Fibroblast of lung (primary cell): ENCODE measurements at places on chromosomes 6 and 20.

- no peak for DNase-seq
These were observed 21.1 kb downstream of the SLCO4A1 start for GRCh38 chr20:62663145-62664018.

- DNase-seq = peak; percentile 90
These were observed 238.1 kb downstream of the RNGTT start for GRCh38 chr6:88725111-88725975.

- DNase-seq = no peak
These were observed 77.5 kb downstream of the C6orf118 start for GRCh38 chr6:165231581-165232561.

GRCh38 chr6:149854532-149854931 is 9.6 kb downstream of the LRP11 start:
- DNase-seq = no peak

- peak; percentile 29 for DNase-seq
These were observed 177.0 kb upstream of the PRDM1 start for GRCh38 chr6:105909106-105909505.

GRCh38 chr20:39829661-39830060 is 859.4 kb downstream of the MAFB start:
- peak; percentile 20 for DNase-seq

DNA sequence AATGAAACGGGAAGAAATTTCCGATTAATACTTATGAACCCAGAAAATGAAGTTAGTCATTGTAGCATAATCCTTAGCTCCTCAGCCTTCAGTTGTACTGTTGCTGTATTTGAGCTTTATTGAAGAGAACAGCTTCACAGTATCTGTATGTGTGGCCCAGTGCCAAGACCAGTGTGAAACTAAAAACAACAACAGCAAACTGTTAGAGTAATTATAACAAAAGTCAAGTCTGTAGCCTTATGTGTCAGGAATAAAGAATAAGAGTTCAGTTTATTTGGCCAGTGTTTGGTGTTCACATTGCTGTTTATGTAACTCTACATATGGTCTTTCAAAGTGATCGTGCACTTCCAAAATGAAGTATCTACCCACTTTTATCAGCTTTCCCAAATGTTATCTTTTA is 70.9 kb downstream of the ARID1B start:
- no peak for DNase-seq

GRCh38 chr6:134534708-134535149 is 216.8 kb upstream of the SGK1 start:
- peak; percentile 77 for DNase-seq

- no peak for DNase-seq
These were observed 228.4 kb upstream of the JAG1 start for GRCh38 chr20:10902174-10902573.

GRCh38 chr6:105808571-105808970 is 277.6 kb upstream of the PRDM1 start:
- DNase-seq = no peak

DNA sequence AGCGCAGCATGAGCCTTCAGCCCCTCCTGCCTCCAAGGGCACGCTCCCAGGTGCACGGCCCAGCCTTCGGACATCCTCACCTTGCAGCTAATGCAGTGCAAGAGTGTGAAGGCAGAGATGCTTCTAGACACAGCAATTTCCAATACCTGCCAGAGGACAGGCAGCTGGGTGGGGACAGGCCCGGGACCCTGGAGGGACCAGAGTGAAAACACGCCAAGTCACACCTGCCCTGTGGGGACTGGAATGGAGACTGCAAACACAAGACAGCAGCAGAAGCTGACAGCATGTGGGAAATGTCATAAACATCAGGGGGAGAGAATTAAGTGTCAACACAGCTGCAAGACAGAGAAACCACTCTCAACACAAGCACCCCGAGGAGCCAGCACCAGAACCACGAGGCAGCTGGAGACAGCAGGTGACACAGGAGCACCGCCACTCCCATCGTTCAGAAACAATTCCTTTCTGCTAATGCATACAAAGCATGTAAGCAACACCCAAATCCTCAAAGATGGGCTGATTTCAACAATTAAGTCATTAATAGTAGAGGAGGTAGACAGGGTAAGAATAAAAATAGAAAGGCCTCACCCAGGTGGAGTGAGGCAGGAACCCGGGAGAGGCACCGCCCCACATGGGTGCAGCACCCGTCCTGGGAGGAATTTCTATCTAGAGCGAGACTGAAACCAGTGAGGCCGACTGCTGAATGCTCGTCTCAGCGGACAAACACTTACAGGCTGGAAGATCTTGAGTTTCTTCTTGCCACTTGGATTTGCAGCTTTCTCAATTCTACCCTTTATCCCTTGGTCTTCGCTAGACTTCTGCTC is 17.1 kb downstream of the DIDO1 start:
- DNase-seq = no peak

GRCh38 chr6:28565823-28566526 is 40.3 kb downstream of the GPX5 start:
- DNase-seq = no peak

GRCh38 chr6:156634951-156635371 is 142.2 kb upstream of the ARID1B start:
- no peak for DNase-seq

- no peak for DNase-seq
These were observed 27.2 kb upstream of the LAMP5 start for GRCh38 chr20:9487231-9487630.

DNA sequence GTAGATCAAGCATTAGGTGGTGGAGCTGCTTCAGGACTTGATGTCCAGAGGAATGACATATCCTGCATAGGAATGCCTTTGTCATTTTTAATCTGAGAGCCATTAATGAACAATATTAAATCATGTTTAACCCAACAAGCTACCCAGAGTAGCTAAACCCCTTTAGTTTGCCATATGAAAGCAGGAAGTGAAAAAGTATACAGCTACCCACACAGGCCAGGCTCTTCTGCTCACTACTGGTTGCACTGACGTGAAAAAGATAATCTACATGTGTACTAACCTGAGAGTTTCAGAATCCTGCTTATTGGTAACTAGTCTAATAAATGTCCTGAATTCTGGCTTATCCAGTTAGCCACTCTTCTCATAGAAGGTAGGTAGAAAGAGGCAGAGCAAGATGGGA is 19.9 kb downstream of the GLYATL3 start:
- no peak for DNase-seq

GRCh38 chr6:163661272-163661671 is 246.8 kb downstream of the QKI start:
- DNase-seq = no peak

DNA sequence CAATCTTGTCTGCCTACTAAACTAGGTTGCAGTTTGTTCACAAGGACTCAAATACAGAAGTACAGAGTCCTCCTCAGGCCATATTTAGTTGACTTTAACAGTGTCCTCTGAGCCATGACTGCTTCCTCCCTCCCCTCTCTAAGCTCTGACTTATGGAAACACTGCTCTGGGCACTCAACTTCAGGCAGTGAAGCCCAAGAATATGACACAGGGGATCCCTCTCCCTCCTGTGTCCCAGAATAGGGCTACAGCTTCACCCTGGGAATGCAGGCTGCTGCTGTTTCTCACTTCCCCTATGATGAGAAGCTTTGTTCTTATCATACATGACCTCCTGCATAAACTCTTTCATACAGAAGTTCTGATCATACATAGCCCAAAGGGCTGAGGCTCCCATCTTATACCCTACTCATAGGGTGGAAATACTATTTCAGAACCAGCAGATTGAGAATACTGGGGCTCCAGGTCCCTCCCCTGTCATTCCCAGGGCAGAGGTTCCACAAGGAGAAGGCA is 97.3 kb upstream of the UST start:
- DNase-seq = no peak

GRCh38 chr20:20606050-20606449 is 106.4 kb downstream of the RALGAPA2 start:
- DNase-seq = no peak

- DNase-seq = no peak
These were observed 314 bp downstream of the FARS2 start for GRCh38 chr6:5261545-5262109.

GRCh38 chr6:52558266-52559000 is 18.4 kb downstream of the TRAM2 start:
- peak; percentile 55 for DNase-seq

GRCh38 chr20:50277460-50278376 is 87.1 kb downstream of the CEBPB start:
- DNase-seq = no peak

DNA sequence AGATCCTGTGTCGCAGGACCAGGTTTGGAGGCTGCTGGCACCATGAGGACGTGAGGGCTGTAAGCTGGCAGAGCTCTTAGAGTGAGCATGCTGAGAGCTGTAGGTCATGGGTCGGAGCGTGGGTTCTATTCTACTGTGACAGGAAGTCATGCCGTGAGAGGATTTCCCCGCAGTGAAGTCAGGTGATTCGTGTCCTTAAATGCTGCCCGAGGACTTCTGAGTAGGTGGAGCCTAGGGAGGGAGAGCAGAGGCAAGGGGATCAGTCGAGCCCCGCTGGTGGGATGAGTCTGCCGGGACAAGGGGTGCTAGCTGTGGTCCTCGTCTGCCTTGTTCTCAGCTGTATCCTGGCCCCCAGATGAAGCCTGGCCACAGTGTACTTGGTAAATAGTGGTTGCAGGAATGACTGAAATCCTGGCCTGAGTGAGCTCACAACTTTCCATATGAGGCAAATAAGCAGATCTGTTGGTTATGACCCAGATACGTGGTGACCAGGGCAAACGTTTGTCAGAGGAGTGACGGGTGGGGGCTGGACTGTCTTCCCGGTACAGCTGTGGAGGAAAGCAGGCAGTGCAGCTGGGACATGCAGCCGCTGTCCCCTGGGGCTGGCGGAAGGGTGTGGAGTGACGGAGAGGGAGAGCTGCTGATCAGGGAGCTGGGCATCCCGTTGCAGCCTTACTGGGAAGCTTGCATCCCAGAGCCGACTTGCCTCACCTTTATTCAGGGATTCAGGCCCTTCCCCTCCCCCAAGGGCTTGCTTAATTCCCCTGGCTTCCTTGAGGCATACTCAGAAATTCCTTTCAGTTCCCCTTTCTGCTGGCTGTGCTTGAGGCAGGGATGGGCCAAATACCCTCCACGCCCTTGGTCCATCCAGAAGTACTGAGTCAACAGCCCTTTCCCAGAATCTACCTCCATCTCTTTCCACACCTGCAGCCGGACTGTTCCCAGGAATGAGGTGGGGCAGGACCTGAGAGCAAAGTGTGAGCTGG is 250.9 kb upstream of the RREB1 start:
- no peak for DNase-seq

GRCh38 chr6:80742481-80742880 is 636.0 kb downstream of the BCKDHB start:
- DNase-seq = peak; percentile 62

GRCh38 chr6:142900227-142900971 is 44.6 kb downstream of the HIVEP2 start:
- DNase-seq = no peak

GRCh38 chr6:49490633-49491032 is 9.1 kb upstream of the GLYATL3 start:
- DNase-seq = no peak

DNA sequence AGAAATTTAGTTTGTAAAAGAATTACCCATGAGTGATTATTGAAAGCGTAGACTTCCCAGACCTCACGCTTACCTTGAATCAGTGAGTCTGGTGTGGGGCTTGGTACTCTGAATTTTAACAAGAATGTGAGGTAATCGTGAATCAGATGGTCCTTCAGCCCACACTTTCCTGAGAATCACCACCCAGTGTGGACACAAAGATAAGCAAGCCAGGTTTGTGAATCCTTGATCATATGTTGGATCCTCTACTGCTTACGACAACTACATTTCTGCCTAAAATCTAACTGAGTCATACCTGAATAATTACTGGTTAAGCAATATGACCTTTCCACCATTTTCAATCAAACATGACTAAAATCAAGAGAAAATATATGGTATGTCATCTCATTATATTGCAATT is 589.3 kb downstream of the TFAP2A start:
- peak; percentile 23 for DNase-seq

- DNase-seq = no peak
These were observed 39.9 kb downstream of the MAP7 start for GRCh38 chr6:136510299-136510698.

GRCh38 chr6:107061125-107062020 is 33.4 kb downstream of the MTRES1 start:
- no peak for DNase-seq

DNA sequence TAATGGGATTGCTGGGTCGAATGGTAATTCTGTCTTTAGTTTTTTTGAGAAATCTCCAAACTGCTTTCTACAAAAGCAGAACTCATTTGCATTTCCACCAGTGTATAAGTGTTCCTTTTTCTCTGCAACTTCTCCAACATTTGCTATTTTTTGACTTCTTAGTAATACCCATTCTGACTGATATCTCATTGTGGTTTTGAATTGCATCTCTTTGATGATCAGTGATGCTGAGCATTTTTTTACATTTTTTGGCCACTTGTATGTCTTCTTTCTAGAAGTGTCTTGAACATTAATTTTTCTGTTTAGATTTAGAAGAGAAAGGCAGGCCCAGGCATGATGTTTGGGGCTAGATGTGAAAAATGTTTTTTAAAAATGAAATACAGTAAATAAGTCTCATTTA is 553.1 kb upstream of the MAN1A1 start:
- DNase-seq = no peak

DNA sequence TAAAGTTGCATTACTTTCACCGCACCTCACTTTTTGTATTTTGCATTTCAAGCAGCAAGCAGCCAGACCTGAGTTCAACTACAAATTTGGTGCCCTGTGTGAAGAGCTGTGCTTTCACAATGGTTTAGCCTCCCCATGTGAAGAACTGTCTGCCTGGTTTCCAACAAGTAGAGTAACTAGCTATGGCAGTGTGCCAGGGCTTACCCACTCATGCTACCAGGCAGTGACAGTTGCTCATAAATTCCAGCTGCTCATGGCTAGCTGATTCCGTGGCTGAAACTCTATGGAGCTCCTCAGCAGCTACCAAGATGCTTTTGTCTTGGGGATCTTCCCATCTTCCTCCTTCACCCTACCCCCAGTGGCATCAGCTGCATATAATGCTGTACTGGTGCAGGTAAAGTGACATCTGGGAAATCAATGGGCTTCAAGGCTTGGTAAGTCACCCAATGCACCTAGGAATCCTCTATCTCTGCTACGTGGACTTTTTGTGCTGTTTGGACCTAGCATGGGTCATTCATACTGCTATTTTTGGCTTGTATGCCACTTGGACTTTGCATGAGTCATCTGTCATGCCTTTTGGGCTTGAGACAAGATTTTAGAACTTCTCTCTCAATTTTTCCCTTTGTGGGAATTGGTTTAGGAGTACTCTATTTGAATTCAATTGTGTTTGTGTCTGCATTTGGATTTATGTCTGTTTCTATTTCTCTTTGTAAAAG is 176.5 kb upstream of the GJE1 start:
- peak; percentile 17 for DNase-seq
